CD4-positive, alpha-beta T cell treated with Interleukin-6 at 100 ng/mL for 8 hours (primary cell): ENCODE measurements at places on chromosomes 3 and 15.

- DNase-seq = no peak
Measured at GRCh38 chr3:134749802-134750553, 45.1 kb upstream of the EPHB1 start.

GRCh38 chr3:127211118-127212060, 18.5 kb downstream of the PRR23E start:
- DNase-seq = no peak

DNA sequence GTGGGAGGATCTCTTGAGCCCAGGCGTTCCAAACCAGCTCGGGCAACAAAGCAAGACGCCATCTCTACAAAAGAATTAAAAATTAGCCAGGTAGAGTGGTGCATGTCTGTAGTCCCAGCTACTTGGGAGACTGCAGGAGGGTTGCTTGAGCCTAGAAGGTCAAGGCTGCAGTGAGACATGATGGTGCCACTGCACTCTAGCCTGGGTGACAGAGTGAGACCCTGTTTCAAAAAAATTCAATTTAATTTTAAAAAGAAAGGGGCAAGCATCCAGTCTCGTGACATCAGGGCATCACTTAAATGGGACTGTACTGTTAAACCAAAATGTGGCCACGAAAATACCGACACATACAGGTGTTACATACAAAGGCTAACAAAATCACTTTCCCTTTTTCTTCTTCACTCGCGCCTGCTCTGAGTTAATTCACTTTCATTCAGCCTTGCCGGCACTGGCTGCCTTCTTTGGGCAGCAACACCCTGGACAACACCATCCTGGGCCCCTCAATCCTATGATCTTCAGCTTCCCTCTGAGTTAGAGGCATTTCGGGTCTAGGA, 121.7 kb downstream of the LIPC start:
- DNase-seq = no peak

GRCh38 chr3:155292693-155293092, 790 bp downstream of the STRIT1 start:
- no peak for DNase-seq

DNA sequence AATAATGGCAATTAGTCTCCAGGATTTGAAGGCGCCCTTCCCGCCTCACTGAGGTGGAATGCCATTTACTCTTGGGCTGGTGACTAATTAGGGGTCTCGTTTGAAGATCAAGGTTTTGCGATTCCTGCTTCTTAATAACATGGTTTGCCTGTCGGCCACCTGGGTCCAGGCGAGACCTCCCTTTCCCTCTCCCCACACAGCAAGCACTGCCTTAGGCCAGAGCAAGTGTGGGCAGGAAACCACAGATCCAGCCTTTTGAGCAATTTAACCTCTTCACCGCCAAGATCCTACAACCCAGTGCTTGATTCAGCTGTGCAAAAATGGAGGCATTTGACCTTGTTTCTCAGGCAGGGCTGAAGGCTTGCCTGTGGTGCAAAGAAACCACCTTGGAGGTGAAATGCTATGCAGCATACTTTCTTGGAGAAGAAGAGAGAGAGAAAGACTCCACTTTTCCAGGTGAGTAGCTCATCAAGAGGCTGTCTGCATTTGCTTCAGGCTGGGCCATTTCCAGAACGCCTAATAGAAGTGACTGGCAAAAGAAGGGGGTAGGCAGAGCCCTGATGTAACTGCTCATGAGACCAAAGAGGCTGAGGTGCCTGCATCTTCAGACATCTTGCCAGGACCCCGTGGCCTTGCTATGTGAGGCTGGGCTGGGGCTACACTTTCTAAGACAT, 34.1 kb upstream of the WNT5A start:
- DNase-seq = no peak
